ENCODE measurements at places on chromosomes 5 and 9. TPM values are rescaled to one million over a fixed set of nuclear protein-coding genes. Genes with fewer than 3 reads are reported as not detected.
A peak's percentile ranks its signal among the peaks of the same experiment; 100 is the strongest.

DNA sequence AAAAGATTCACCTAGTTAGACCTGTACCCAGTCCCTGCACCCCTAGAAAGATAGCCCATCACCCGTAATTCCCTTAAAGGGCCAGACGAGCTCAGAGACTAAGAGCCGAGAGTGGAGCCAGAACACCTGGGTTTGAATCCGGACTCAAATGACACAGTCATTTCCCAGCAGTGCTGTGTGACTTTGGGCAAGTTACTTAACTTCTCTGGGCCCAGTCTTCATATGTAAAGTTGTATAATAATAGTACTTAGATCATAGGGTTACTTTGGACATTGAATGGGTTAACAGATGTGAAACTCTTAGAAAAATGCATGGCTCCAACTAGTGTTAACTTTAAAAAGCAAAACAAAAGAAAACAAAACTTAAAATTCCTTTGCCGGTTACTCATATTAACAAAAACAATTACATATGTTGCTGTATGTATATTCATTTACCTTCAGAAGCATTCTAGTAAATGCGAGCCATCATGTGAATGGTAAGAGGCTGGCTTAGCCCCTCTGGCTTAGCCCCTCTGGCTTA, 40.4 kb upstream of the RASGRF2 start:
- no peak for DNase-seq

DNA sequence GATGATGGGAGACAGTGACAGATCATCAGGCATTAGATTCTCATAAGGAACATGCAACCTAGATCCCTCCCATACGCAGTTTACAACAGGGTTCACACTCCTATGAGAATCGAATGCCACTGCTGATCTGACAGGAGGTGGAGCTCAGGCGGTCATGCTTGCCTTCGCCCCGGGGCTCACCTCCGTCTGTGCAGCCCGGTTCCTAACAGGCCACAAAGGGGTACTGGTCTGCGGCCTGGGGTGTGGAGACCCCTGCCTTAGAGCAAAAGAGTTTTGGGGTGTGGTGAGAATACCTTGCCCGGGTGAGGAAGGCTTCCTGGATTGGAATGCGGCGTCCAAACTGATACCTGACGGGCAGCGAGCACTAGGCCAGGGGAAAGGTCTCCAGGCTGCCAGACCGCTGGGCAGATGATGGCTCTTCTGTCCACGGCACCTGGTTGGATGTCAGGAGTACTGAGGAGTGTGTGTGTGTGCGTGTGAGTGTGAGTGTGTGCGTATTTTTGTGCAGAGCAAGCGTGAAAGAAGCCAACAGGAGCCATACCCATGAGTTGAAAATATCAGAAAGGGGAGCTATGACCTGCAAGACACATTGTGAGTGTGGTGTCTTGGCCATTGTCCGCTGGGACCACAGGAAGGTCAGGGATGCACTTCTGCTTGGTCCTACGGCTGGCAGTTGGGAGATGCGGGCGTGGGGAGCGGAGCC, 55.4 kb downstream of the ACER2 start:
- DNase-seq = no peak

DNA sequence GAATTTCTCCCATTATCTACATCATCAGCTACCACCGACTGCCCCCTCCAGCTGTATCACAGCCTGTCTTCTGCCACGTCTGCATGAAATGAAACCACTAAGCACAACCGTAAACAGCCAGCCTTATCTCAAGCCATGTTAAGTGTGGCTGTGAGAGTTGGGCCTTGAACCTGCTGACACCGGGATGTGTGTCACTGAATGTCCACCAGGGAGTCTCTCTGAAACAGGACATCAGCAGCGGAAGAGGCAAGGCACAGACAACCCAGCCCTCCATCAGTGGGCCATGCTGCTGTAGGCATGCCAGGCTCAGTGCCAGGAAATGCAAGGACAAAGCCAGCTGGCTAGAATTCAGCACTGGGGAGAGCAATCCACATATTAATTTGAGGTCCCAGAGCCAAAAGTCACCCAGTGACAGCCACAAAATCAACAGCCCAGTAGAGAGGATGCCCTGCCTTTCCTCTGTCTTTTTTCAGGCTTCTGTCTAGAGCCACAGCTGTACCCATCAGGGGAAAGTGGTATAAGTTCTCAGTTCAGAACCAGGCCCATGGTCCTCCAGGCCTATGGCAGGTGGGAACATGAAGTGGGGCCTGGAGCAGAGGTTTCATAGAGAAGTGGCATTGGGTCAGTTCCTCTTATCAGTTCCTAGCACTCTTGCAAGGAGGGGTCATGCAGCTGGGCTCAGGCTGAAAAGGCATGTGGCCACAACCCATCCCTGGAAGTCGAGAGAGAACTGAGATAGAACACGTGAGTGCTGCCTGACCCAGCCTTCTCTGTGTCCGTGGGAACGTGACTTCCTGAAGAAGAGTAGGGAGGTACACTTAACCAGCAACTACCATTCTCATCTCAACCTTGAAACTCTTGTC, 199.4 kb downstream of the ESM1 start:
- DNase-seq = no peak

DNA sequence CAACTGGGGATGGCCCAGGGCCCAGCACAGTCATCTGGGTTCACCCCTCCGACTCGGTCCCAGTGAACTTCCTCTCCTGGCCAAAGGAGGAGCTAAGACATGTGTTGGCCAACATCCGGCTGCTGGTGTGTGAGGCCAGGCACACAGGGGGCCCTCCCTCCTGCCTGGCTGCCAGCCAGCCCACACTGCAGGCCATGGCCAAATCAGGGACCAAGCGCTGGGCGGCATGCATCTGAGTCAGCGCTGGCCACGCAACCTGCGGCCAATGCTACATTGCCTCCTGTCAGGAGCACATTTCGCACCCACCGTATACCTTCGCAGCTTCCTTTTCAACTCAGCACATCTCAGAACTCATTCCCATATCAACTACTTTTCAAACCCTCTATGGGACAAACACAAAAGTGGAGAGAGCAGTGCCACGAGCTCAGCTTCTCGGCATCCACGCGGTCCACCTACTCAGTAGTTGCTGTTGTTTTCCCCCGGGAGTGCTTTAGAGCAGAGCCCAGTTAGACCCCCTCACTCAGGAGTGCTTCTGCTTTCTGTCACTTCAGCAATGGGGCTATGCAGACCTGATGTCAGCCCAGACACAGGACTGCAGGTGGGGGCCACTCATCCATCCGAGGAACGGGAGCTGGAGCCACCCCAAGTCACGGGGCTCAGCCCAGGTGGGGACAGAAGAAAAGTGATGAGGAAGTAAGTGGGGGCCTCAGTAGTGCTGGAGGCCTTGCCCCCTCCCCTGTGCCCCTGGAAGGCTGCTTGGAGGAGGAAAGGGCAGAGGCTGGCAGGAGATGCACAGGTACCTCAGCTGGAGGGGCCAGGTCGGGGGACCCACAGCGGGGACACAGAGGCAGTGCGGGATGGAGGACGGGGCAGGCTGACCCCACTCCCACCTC, 13.9 kb downstream of the NINJ1 start:
- peak; percentile 88 for DNase-seq

GRCh38 chr5:176530393-176530982, 6.7 kb downstream of the RNF44 start:
- DNase-seq = no peak

- no peak for DNase-seq
Observed at GRCh38 chr5:74294231-74294705, 346.3 kb downstream of the ENC1 start.

DNA sequence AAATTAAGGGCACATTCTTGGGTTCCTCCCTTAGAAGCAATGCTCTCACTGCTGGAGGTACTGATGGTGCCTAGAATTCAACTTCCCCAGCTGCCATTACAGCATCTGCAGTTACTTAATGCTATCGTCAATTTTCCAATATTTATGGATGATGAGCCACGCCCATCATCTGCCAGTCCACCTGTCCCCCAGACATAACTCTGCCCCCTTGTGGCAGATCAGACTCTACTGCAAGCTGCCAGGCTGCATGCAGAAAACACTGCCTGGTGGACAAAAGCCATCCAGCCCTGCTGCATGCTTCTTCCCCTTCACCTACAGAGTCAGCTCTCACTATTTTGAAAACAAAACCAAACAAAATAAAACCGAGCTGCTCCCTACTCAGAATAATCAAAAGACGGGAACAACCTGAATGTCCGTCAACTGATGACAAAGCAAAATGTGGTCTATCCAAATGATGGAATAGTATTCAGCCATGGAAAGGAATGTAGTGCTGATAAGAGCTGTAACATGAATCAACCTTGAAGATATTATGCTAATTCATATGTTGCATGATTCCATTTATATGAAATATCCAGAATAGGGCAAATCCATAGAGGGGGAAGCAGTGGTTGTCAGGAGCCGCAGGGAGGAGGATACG, 66.4 kb downstream of the RETREG1 start:
- peak; percentile 81 for DNase-seq

Gene MARCOL
- not detected for total RNA-seq
